Activated CD8-positive, alpha-beta T cell treated with anti-CD3 and anti-CD28 coated beads for 36 hours (primary cell): ENCODE measurements at places on chromosomes 4 and X. TPM values are rescaled to one million over a fixed set of nuclear protein-coding genes. Genes with fewer than 3 reads are reported as not detected.

- no peak for DNase-seq
Measured at GRCh38 chr4:152038238-152038637, 277.4 kb upstream of the GATB start.

GRCh38 chr4:158163941-158164767, 8.7 kb downstream of the GASK1B start:
- DNase-seq: no peak

DNA sequence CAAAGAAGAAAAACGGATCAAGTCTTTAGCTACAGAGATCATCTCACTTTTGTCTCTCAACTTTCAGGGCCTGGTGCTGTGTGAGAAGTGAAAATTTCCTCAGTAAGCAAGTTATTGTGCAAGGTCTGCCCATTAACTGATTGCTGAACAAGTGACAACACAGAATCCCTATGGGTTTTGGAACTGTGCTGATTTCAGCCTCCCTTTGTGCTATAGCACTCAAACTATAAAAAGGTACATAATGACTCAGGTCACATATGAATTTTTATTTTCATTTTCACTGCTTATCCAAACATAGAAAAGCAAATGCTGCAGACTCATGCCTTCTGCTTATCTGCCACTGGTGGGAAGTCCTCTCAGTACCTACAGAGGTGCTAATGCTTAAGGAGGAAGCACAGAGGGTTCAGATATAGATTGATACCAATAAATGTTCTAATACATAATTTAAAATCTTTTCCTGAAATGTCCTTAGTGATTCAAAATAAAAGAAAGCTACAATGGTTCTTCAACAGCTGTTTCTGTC, 576.2 kb upstream of the CT83 start:
- DNase-seq: no peak

DNA sequence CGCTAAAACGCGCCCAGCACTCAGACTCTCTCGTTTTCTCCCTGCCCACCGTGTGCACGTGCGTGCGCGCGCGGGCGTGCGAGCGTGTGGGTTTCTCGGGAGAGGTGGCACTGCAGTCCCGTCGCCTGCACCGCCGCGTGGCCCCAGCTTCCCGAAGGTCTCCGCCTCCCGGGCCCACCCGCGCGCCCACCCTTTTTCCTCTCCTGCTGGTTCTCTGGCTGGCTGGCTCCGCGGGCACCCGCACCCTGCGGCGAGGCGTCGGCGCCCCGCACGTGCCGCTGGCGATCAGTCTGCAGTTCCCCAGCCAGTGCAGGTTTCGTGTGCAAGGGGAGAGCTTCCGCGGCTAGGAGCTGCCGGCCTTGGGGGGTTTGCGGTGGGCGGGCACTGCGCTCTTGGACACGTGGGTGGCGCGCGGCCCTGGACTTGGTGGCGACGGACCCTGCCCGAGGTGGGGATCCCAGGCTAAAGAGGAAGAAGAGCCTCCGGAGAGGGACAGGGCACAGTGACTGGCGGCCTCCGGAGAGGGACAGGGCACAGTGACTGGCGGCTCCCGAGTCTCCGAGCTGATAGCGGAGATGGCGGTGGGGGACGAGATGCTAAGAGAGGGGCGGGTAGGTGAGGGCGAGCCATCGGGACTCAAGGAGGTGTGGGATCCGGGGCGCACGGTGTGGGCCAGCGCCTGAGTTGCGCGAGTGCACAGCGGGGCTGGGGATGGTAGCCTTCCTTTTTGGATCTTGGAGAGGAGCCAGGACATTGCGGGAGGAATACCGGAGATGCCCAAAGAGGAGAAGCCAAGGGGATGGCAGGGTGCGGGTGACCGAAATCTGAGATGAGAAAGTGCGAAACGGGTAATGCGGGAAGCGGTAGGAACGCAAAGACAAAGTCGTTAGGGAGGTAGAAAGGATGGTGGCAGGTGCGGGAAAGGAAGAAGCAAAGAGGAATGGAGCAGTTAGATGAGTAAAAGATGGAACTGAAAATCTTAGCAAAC, at the start of gene FAM184B:
Gene FAM184B, minus strand, starts transcription at position 322 of the 988 bp plus-strand sequence. CDS start 322 bp downstream, outside the sequence.
- DNase-seq: peak; percentile 23

DNA sequence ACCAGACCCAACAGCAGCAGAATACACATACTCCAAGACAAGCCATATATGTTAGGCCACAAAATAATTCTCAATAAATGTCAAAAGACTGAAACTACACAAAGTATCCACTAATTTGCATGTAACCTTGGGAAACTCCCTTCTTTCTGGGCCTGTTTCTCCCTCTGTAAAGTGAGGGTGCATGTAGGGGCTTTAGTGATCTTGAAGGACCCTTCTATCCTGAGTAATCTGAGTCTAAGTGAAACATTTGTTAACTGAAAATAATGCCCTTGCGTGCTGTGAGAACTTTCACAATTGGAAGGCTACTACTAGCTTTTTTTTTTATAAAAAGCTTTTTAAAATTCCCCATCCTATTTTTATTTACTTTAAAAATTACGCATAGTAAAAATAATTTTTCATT, 125.2 kb downstream of the NEXMIF start:
- no peak for DNase-seq

DNA sequence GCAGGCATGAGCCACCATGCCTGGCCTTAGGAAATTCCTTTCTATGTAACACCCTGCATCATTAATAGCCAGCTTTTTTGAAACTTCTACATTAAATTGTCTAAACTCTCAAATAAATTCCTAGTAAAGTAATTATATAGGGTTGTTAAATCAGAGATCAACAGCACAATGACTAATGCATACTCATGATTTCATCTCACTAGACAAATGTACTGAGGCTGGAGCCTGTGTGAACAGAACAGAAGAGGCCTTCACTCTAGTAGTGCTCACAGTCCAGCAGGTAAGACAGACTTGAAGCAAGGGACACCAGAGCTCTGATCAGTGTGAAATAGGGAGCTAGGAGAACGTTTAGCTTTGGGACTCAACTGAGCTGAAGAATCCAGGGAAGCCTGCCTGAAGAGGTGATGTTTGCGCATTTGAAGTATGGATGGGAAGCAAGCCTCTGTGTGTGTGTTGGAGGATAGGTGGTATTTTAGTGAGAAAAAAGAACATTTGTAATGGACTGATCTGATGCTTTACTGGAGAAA, 3.9 kb downstream of the ZFP42 start:
- DNase-seq: no peak

DNA sequence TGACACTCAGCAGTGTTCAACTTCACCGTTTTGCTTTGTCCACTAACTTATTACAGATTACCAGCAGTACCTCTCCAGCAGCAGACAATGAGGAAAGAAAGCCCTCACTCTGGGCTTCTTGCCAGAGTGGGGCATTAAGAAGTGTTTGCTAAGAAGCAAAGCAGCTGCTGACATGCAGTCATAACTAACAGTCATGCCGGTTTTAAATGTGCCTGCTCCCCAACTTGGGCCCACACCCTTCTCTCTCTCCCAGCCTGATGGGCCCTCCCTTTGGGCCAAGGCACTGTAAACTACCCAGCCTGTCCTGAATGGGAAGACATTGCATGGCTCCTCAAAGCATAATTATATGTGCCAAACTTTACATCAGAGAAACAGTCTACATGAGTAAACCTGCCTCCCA, 54.6 kb upstream of the HHIP start:
- DNase-seq: no peak

GRCh38 chr4:76733068-76733771, 164.7 kb downstream of the SOWAHB start:
- DNase-seq: peak; percentile 8

DNA sequence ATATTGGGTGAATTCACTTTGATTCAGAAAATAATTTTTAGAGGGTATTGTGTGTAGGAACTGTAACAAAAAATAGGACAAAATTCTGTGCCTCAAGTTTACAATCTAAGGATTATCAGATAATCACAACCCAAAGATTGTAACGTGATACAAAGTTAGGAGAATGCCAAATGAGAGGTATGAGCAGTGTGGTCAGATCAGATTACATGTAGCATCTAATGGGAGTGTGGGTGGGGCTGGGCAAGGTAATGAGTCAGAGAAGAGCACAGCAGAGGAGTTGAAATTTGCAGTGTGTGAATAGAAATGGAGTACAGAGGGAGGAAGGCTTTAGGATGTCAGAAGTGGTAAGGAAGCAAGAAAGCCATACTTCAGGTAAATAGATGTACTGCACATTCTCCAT, 103.4 kb upstream of the TEX13A start:
- no peak for DNase-seq

DNA sequence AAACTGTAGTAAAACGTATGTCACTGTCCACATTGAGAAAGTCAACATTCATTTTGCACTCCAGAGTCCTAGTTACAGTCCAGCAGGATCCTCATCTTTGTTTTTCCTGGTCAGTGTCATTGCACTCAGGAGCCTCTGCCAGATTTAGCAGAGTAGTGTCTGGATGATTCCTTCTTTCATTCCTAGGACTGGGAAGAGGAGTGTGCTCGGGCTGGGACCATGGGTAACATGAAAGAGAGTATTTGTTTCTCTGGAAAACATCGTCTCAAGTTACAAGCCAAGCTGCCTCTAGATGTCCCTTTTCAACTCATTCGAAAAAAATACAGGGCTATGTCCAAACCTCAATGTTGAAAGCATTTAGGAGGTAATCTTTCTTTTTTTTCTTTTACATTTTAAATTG, 69.9 kb upstream of the TNIP3 start:
- no peak for DNase-seq

- no peak for DNase-seq
Measured at GRCh38 chr4:179927473-179927872, 2315.7 kb upstream of the TENM3 start.

GRCh38 chr4:174789657-174790056, 39.4 kb downstream of the GLRA3 start:
- DNase-seq: no peak

- peak; percentile 46 for DNase-seq
Measured at GRCh38 chr4:184471881-184472613, 2.3 kb downstream of the IRF2 start.

GRCh38 chr4:185846505-185847150, 34.6 kb upstream of the SORBS2 start:
- DNase-seq: no peak

DNA sequence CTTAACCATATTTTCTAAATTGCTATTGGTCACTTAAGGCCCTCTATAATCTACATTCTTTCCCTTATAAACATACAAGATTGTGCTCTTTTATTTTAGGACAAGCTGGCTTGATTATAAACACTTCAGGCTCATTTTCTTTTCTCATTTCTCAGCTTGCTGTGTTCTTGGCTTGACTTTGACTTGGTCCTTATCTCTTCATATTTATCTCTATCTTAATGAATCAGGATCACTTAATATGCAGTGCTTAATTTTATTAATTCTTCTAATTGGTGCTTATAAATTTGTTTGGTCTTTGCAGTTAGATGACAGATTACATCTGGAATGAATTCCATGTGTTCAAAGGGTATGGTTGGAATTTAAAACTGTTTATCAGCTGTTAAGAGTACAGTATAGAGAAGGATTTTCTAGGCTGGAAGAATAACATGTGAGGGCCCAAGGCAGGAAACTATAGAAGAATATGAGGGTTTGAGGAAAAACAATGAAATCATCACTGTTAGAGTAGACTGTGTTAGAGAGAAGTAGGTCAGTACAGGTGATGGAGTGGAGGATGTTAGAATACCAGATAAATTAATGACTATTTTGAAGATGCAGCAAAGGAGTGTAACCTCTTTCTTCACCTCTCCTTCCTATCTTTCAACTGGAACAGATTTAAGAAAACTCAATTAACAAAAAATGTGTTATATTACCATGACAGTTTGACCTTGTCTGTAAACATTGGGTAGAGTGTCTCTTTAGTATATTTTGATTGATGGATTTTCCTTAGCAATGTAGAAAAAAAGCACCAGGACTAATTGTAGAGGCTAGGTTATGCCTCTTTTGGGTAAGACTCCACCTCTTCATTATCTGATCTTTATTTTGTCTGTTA, 169.6 kb downstream of the RAPGEF2 start:
- DNase-seq: no peak

- DNase-seq: no peak
Measured at GRCh38 chrX:39619182-39620009, 478.4 kb downstream of the BCOR start.

DNA sequence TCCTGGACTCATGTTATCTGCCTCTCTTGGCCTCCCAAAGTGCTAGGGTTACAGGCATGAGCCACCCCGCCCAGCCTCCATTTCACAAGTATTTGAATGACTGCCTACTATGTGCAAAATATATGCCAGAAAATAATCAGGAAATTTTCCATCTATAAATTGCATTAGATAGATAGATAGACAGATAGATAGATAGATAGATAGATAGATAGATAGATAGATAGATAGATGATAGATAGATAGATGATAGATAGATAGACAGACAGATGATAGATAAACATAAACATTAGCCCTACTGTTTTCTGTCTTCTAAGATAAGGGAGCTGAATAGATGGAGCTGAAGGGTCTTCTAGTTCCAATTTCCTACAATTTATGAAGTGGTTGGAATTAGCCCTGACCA, 87.4 kb upstream of the TRIM2 start:
- DNase-seq: no peak

DNA sequence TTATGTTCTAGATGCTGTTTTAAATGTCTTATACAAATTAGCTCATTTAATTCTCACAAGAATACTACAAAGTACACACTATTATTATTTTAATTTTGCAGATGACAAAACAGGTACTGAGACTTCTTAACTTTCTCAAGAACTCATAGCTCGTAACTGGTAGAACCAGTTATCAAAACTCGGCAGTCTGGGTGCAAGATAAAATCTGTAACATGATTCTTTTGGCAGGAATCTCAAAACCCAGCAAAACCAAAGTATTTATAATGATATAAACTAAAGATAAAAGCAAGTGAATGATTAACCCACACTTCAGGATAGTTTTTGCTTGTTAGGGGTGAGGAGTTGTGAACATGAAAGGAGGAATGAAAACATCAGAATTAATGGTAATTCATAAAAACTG, 27.6 kb downstream of the CLNK start:
- no peak for DNase-seq

Gene FRMD7
- total RNA-seq: not detected

Gene GSX2
- not detected for total RNA-seq

Gene TMEM31
- total RNA-seq: 0.52 TPM

Gene RASGEF1B
- total RNA-seq: 6.2 TPM

Gene CFP
- total RNA-seq: 1.6 TPM

Gene SPANXN5
- total RNA-seq: not detected

Gene PPP4R3C
- not detected for total RNA-seq

Gene MCUB
- 65.3 TPM for total RNA-seq

Gene SULT1B1
- total RNA-seq: 2.2 TPM

Gene SPCS3
- total RNA-seq: 153 TPM

Gene ADRA2C
- total RNA-seq: not detected
